ENCODE measurements at places on chromosomes 4 and X. TPM values are rescaled to one million over a fixed set of nuclear protein-coding genes. Genes with fewer than 3 reads are reported as not detected.

The XKRX gene
- 0.66 TPM for total RNA-seq

The ANOS1 gene
- total RNA-seq, result not detected

The ZFP92 gene
- 0.50 TPM for total RNA-seq

The ZC4H2 gene
- 1.9 TPM for total RNA-seq

The CXCL3 gene
- 3.8 TPM for total RNA-seq
